H1 (cell line): ENCODE measurements at places on chromosomes 13 and 19. TPM values are rescaled to one million over a fixed set of nuclear protein-coding genes. Genes with fewer than 3 reads are reported as not detected.
A peak's percentile ranks its signal among the peaks of the same experiment; 100 is the strongest.

GRCh38 chr19:18000915-18001776 is 6.8 kb upstream of the ARRDC2 start:
- no peaks in the 10 kb centered on the region for H3K4me1 ChIP-seq
- peak; percentile 77 for DNase-seq
- H3K36me3 ChIP-seq: no peaks in the 10 kb centered on the region
- H3K27me3 ChIP-seq: peaks cover 3% of the 10 kb centered on the region
- H3K27ac ChIP-seq: no peak overlapping the region
- peak overlapping the region; percentile 70 for H3K4me3 ChIP-seq

GRCh38 chr13:109655206-109655600 is 131.2 kb downstream of the IRS2 start:
- no peak overlapping the region for H3K27ac ChIP-seq
- H3K36me3 ChIP-seq: no peaks in the 10 kb centered on the region
- no peaks in the 10 kb centered on the region for H3K4me1 ChIP-seq
- H3K27me3 ChIP-seq: no peaks in the 10 kb centered on the region

DNA sequence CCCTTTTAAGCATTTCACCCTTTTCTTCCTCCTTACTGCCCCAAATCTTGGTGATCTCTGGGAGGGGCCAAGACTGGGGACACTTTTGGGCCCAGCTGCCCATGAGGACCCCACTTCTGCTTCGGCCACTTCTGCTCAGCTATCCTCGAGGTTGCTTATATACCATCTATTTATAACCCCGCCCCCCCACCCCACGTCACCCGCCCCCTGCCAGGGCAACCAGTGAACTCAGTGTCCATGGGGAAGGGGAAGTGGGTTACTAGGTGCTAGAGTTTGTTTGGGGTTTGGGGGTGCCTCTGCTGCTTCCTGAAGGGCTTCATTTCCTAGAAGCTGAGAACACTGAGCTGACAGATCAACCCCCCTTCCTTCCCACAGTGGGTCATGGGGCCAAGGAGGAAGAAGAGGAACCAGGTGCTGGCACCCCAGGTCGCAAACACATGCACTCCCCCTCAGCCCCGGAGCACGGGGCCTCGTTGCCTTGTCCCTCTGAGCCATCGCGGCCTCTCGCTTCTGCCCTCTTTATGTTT is 6.1 kb upstream of the ADGRE5 start:
- no peak overlapping the region for H3K27ac ChIP-seq
- H3K4me1 ChIP-seq: no peaks in the 10 kb centered on the region
- H3K36me3 ChIP-seq: no peaks in the 10 kb centered on the region
- no peaks in the 10 kb centered on the region for H3K27me3 ChIP-seq
- no peak overlapping the region for H3K4me3 ChIP-seq

GRCh38 chr19:17915940-17916593 is 16.7 kb upstream of the CCDC124 start:
- no peaks in the 10 kb centered on the region for H3K4me1 ChIP-seq
- H3K36me3 ChIP-seq: no peaks in the 10 kb centered on the region
- H3K27ac ChIP-seq: no peak overlapping the region
- no peak overlapping the region for H3K4me3 ChIP-seq

DNA sequence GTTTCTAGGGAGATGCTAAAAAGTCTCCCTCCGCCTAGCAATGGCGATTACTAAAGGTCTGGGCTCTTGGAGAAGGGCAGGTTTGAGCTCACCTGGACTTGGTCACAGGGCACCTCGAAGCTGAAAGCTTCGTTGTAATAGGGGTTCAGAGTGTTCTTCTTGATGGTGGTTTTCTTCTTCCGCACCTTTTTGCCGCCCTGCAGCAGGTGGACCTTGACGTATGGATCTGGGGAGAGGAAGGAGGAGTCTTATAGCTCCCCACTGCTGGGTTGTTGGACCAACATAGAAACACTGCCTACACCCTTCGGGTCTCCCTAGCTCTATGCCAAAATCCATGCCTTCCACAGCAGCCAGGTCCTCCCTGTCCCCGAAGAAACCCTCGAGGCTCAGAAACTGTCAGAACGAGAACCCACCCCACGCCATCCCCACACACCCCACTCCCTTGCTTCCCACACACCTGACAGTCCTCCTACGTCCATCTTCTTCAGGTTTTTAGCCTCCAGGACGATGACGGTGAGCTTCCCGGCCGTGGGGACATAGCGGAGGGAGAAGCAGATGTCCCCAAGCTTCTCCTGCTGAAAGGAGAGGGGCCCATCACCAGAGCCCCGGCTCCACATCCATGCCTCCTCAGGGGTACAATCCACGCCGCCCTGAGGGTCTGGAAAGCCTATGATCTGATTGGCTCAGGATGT is 5.5 kb downstream of the SYT5 start:
- peaks cover 5% of the 10 kb centered on the region for H3K4me1 ChIP-seq
- no peak overlapping the region for H3K27ac ChIP-seq
- H3K27me3 ChIP-seq: peaks cover 49% of the 10 kb centered on the region
- H3K36me3 ChIP-seq: no peaks in the 10 kb centered on the region

DNA sequence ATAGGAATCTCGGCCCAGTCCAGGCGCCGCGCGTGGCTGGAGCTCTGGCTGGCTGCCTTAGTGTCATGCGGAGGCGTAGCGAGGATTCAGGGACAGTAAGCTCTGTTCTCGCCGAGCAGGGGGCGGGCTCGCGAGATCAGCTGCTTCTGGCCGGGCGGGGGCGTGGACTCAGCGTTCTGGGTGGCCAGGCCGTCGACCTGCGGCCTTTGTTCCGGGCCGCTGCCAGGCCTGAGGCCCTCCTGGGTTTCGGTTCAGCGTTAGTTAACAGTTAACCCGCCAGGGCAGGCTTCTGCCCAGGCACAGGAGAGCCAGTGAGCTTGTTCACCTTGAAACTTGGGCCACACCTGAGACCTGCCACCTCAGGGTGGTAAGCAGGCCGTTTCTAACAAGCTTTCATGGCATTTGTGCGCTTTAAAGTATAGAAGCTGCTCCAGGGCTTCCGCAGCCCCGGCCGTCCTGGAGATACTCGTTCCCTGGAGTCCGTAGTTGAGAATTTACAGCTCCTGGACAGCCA is 332.2 kb upstream of the SGCG start:
- H3K27ac ChIP-seq: peak overlapping the region; percentile 66
- peaks cover 4% of the 10 kb centered on the region; the same call in 1 of the 2 replicates for H3K4me1 ChIP-seq
- no peak overlapping the region; the same call in 1 of the 2 replicates for H3K4me3 ChIP-seq
- no peaks in the 10 kb centered on the region for H3K36me3 ChIP-seq
- H3K27me3 ChIP-seq: no peaks in the 10 kb centered on the region

DNA sequence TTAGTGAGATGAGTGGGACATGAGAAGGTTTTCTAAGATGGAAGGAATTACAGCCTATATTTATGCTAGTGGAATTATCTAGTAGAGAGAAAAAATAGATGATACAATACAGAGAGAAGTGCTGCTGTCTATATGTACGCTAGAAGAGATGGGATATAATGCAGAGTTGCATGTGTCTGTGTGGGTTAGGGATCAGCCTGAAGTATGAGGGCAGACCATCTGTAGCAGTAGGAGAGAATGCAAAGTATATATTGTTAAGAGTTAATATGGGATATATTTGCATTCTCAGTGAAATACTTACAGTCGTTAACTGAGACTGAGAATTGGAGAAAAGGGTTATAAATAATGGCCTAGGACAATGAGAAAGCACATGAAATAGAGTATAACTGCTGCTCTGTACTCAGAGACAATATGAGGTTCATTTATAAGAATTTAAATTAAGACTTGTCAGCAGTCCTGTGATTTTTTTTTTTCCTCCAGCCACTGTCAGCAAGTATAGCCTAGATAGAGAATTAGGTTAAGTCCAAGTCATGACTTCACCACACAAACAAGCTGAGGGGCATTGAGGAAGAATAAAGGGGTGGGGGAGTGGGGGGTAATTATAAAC is 77.8 kb downstream of the SLITRK1 start:
- no peak overlapping the region for H3K4me3 ChIP-seq
- no peaks in the 10 kb centered on the region for H3K36me3 ChIP-seq
- H3K27ac ChIP-seq: no peak overlapping the region
- no peak for DNase-seq

Gene CD177
- total RNA-seq: 3.4 and 4.2 TPM in 2 replicates

Gene RHPN2
- total RNA-seq: 31.1 and 36.2 TPM in 2 replicates

Gene ERICH4
- total RNA-seq: not detected in 2 replicates

Gene ZNF146
- 154 and 161 TPM in 2 replicates for total RNA-seq

Gene ZNF606
- total RNA-seq: 17.5 and 19.3 TPM in 2 replicates
